Lung (tissue), 17 donors: ENCODE measurements at places on chromosomes 4 and X. TPM values are rescaled to one million over a fixed set of nuclear protein-coding genes. Genes with fewer than 3 reads are reported as not detected.
A peak's percentile ranks its signal among the peaks of the same experiment; 100 is the strongest.

NXF2 gene
- total RNA-seq = not detected

GRCh38 chr4:113534711-113535110 lies 226.8 kb downstream of the CAMK2D start:
- no peak overlapping the region for H3K27ac ChIP-seq
- no peak overlapping the region for H3K4me3 ChIP-seq
- peaks cover 2% of the 10 kb centered on the region for H3K36me3 ChIP-seq
- H3K4me1 ChIP-seq = no peaks in the 10 kb centered on the region

LINC00632 gene
- total RNA-seq = 106 TPM

LRP2BP gene
- total RNA-seq = 4.6 TPM

DNA sequence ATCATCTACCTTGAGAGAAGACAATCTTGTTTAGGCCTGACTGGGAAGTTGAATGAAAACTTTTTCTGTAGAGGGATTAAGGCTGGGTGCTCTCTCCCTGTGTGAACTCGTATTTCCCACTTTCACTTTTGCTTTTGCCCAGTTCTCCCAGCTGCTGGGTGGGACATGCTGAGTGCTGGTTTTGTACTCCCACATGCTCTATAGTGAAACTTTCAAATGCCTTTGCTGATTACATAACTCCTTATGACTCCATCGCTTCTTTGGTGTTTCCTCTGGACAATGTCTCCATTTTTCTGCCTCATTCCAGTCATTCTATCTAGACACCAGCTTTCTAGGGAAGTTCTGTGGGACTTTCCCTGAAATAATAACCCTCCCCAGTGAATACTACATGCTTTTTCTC lies 100.5 kb downstream of the CLNK start:
- H3K36me3 ChIP-seq = no peaks in the 10 kb centered on the region
- DNase-seq = peak; percentile 27
- H3K27ac ChIP-seq = no peak overlapping the region
- no peaks in the 10 kb centered on the region for H3K27me3 ChIP-seq

RHOXF2 gene
- not detected for total RNA-seq

DNA sequence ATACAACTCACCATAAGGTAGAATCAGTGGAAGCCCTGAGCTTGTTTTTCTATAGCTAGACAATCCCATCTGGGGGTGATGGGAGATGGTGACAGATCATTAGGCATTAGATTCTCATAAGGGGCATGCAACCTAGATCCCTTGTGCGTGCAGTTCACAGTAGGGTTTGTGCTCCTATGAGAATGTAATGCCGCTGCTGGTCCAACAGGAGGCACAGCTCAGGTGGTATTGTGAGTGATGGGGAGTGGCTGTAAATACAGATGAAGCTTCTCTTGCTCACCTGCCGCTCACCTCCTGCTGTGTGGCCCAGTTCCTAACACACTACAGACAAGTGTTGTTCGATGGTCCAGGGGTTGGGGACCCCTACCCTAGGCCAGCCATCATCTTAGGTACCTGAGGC lies 5.9 kb upstream of the GATB start:
- no peaks in the 10 kb centered on the region for H3K4me1 ChIP-seq
- H3K27ac ChIP-seq = no peak overlapping the region
- no peak overlapping the region for H3K4me3 ChIP-seq

- H3K27ac ChIP-seq = peak overlapping the region; percentile 38
- no peak overlapping the region for H3K4me3 ChIP-seq
- no peaks in the 10 kb centered on the region for H3K27me3 ChIP-seq
- H3K36me3 ChIP-seq = no peaks in the 10 kb centered on the region
These were observed 20.2 kb upstream of the RASL11B start for GRCh38 chr4:52841682-52842456.

DNA sequence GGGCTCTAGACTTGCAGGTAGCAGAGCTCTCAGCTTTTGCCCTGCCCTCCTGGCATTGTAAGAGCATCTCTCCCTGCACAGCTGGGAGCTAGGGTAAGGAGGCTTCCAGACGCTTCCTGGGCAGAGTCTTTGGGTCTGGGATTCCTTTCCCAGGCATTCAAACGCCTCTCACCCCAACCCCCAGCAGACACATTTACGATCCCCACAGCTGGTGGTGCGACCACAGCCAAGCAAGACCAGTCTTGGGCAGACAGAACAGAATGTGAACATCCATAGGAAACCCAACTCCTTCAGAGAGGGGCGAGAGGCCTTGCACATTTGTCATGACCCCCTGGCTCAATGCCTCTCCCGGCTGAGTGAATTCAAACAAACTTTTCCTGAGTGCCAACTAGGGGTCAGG lies 38.1 kb upstream of the CD99L2 start:
- H3K27ac ChIP-seq = no peak overlapping the region
- no peaks in the 10 kb centered on the region for H3K36me3 ChIP-seq
- no peaks in the 10 kb centered on the region for H3K4me1 ChIP-seq
- peaks cover 8% of the 10 kb centered on the region for H3K27me3 ChIP-seq
- no peak for DNase-seq

GNL3L gene
- 33.6 TPM for total RNA-seq

PLXNA3 gene
- total RNA-seq = 61.1 TPM

GRCh38 chr4:167906851-167907250 lies 185.5 kb upstream of the ANXA10 start:
- no peak for DNase-seq
- no peaks in the 10 kb centered on the region for H3K27me3 ChIP-seq
- H3K4me3 ChIP-seq = no peak overlapping the region
- H3K4me1 ChIP-seq = no peaks in the 10 kb centered on the region

DNA sequence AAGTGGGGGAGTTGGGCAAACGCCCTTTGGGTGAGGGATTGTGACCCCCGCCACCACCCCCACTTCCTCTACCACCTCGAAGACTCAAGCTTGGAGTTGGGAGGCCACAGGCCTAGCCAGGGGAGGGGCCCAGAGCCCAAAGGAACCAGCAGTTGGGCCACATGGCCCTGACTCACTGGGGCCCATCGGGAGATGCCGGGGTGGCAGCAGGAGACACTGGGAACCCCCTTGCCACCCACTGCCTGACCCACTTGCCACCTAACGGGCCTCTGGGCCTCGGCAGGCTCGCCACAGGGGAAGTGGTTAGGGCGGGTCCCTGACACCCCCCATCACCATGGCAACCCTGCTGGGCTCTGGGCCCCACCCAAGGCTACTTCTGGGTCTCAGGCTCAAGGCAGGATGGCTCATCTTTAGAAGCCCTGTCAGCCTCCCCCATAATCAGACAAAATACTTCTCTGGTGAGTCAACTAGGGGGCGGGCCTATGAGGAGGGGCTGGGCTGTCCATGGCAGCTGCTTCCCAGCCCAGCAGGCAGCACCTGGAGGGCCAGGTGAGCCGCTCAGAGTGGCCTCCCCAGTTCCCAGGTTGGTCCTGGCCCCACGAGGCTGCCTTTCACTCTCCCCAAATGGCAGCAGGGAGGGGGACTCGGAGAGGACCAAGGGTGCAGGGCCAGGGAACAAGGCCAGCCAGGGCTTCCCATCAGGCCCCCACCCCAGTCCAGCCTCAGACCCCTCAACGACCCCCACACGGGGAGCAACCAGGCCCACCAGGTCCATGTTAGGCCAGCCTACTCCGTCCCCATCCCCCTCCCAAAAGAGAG lies 5.6 kb downstream of the FLNA start:
- H3K4me3 ChIP-seq = no peak overlapping the region
- H3K27me3 ChIP-seq = no peaks in the 10 kb centered on the region
- peaks cover 37% of the 10 kb centered on the region for H3K36me3 ChIP-seq
- DNase-seq = peak; percentile 63
- H3K27ac ChIP-seq = peak overlapping the region; percentile 95

- H3K36me3 ChIP-seq = no peaks in the 10 kb centered on the region
- no peak overlapping the region for H3K27ac ChIP-seq
- peaks cover 14% of the 10 kb centered on the region for H3K4me1 ChIP-seq
- no peak overlapping the region for H3K4me3 ChIP-seq
- H3K27me3 ChIP-seq = peaks cover 42% of the 10 kb centered on the region
- DNase-seq = no peak
These were observed 132.1 kb downstream of the COL4A6 start for GRCh38 chrX:108306086-108306485.

GRCh38 chrX:96721354-96721753 lies 36.7 kb downstream of the DIAPH2 start:
- H3K27me3 ChIP-seq = no peaks in the 10 kb centered on the region
- no peak overlapping the region for H3K27ac ChIP-seq
- H3K4me1 ChIP-seq = no peaks in the 10 kb centered on the region
- no peak for DNase-seq
- H3K36me3 ChIP-seq = no peaks in the 10 kb centered on the region

PARM1 gene
- total RNA-seq = 53.6 TPM

- H3K4me1 ChIP-seq = peaks cover 14% of the 10 kb centered on the region
- H3K27me3 ChIP-seq = no peaks in the 10 kb centered on the region
- H3K27ac ChIP-seq = no peak overlapping the region
- no peak overlapping the region for H3K4me3 ChIP-seq
- DNase-seq = no peak
These were observed 8.6 kb downstream of the BLOC1S4 start for GRCh38 chr4:6724421-6725111.

DNA sequence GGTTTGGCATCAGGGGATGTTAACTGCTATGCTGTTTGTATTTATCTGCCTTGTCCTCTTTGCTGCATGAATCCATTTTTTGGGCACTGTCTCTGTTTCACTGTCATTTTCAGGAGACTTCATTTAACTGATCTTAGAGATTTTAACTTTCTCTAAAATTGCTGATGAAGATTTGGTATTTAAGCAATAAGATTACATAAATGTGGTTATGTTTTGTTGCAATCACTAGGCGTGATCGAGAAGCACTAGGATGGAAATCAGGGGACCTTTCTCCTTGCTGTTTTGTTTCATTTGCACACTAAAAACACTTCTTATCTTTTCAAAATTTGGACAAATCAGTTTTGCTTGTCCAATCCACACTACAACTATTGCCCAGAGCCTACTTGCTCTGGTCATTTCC lies 15.4 kb downstream of the CXCL2 start:
- H3K27me3 ChIP-seq = no peaks in the 10 kb centered on the region
- H3K4me1 ChIP-seq = no peaks in the 10 kb centered on the region
- H3K27ac ChIP-seq = no peak overlapping the region
- no peak overlapping the region for H3K4me3 ChIP-seq
- DNase-seq = no peak
- no peaks in the 10 kb centered on the region for H3K36me3 ChIP-seq

NONO gene
- 336 TPM for total RNA-seq

- no peaks in the 10 kb centered on the region for H3K36me3 ChIP-seq
- no peak for DNase-seq
- no peak overlapping the region for H3K27ac ChIP-seq
- no peaks in the 10 kb centered on the region for H3K4me1 ChIP-seq
These were observed 112.9 kb downstream of the PTPN13 start for GRCh38 chr4:86706923-86707597.

DNA sequence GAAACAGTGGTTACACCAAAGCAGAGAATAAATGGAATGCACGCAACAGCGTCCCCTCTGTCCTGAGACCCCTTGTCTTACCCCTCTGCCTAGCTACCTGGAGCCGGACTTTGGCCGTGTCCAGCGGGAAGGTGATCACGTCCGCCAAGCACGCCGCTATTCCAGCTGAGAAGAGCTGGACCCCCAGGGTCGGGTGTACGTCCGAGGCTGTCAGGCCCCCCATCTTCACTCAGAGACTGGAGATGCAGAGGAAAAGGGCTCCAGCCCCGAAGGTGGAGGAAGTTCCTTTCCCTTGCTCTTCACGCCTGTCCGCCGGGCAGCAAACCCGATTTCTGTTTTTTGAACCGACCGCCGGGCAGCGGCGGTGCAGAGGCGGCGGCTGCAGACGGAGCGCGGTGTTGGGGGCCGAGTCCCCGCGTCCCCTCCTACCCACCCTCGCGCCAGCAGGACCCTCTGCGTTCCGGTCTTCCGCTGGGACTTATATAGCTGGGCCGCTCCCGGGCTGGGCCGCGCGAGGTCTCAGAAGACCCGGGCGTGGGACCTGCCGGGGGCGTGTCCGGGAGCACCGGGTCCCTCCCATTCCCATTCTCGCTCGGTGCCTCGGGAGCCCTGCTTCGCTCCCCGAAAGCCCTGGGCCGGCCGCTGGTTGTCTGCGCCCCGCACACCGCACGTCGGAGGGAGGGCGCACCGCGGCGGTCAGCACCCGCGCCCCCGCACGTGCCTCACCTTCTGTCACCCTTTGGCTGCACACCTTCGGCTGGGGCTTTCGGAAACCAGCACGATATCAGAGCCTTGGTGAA lies at the start of gene UCP1:
TSS of gene UCP1 (minus strand) at position 455 of the 800 bp plus-strand sequence. CDS start at position 223, 232 bp downstream.
- H3K4me1 ChIP-seq = peaks cover 14% of the 10 kb centered on the region
- DNase-seq = peak; percentile 44
- no peak within 1 kb of the TSS for H3K27ac ChIP-seq
- H3K36me3 ChIP-seq = no peaks in the 10 kb centered on the region
- peak within 1 kb of the TSS; percentile 29 for H3K4me3 ChIP-seq
- H3K27me3 ChIP-seq = peaks cover 58% of the 10 kb centered on the region

DNA sequence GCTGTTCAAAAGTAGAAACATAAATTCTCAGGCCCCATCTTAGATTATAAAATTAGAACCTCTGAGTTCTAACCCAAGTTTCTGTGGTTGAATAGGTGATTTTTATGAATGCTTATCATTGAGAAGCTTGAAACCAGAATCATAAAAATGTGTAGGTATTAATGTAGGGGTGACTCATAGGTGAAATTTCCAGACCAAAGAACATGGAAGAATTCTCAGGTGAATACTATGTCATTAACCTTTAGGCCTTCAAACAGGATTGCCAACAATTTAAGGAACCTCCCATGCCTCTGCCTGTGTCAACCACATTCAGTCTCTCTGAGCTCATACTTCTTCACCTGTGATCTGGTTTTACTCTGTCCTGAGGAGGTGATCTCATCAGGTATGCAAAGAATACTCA lies 177.8 kb downstream of the NPFFR2 start:
- no peaks in the 10 kb centered on the region for H3K36me3 ChIP-seq
- H3K27me3 ChIP-seq = no peaks in the 10 kb centered on the region
- H3K27ac ChIP-seq = no peak overlapping the region
- DNase-seq = no peak
- no peaks in the 10 kb centered on the region for H3K4me1 ChIP-seq

- no peak overlapping the region for H3K4me3 ChIP-seq
- H3K27ac ChIP-seq = no peak overlapping the region
- DNase-seq = no peak
- H3K27me3 ChIP-seq = peaks cover 3% of the 10 kb centered on the region
- H3K4me1 ChIP-seq = no peaks in the 10 kb centered on the region
These were observed 132.8 kb upstream of the GPR101 start for GRCh38 chrX:137166591-137166990.

DNA sequence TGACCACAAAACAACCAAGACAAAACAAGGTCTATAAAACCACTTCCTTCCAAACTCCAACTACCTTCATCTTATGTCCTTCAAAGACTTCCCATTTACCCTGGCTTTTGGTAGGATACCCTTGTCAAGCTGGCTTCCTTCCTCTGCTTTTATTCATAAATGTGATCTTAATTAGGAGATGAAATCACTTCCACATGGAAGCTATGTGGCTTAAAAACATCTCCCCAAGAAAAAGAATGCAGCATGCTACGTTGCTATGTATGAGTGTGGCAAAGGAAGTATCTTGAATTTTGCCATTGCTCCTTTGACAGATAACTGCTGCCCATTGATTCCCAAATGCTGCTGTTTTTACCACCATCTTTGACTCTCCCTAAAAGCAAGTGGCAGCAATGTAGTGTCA lies 46.4 kb upstream of the VEGFD start:
- H3K27ac ChIP-seq = no peak overlapping the region
- H3K4me1 ChIP-seq = no peaks in the 10 kb centered on the region
- H3K27me3 ChIP-seq = peaks cover 44% of the 10 kb centered on the region
- no peak for DNase-seq
- H3K36me3 ChIP-seq = no peaks in the 10 kb centered on the region
- H3K4me3 ChIP-seq = no peak overlapping the region
